Pancreas (tissue), 10 donors: ENCODE measurements at places on chromosomes 16 and 17.
A peak's percentile ranks its signal among the peaks of the same experiment; 100 is the strongest.

DNA sequence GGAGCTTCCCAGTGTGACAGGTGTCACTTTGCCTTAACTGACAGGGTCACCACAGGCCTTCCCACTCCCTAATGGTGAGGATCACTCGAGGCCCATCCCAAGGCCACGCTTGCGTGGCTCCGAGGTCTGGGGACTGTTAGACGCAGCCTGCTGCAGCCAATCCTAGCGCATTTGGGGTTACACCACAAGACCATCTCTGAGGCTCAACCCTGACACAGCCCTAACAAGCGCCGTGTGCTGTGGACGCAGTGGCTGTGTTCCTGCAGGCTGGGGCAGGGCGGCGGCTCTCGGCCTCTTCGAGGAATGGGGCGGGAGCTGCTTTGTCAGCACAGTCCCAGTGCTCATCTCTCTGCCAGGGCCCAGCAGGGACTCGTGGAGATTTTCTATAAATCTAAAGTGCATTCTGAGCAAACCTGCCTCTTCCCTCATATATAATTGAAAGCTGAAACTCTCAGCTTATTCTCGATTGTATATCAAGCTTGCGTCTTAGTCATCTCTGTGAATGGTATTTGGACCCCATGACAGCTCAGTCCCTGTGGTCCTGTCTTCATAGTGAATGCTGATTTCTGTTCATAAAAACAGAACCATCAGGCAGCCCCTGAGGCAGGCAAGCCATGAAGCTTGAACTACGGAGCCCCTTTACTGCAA lies 65.8 kb upstream of the CHMP6 start:
- DNase-seq: no peak

DNA sequence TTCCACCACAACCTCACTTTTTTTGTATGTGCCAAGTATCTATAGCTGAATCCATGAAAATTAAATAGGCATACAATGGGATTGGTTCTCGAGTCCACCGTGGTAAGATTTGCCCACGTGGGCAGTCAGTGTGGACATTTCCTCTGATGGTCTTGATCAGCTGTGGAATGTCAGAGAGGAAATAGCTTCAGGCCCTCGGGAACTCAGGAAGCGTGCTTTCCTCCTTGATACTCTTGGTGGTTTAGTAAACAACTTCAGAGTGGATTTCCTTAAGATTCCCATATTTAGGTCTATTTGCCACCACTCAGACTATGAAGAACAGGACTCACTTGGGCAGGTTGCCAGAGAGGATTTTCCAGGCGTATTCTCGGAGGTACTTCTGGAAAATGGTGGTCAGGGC lies 152.5 kb downstream of the VPS53 start:
- no peak for DNase-seq

DNA sequence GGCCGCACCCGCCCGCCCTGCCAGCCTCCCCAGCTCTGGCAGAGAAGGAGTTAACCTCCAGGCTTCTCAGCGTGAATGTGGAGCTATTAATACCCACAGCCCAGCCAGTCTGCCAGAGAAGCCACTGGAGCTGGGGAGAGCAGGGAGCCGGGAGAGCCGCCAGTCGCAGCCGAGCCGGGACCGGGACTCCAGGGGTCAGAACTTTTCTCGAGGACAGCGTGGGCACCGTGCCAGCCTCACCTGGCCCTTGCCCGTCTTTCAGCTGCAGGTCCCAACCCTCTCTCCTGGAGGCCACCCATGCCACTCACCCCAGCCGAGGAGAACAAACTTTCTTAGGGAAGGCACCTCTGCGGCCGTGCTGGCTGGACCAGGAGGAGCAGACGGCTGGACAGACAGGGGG lies 33.8 kb upstream of the SBK1 start:
- DNase-seq: no peak

DNA sequence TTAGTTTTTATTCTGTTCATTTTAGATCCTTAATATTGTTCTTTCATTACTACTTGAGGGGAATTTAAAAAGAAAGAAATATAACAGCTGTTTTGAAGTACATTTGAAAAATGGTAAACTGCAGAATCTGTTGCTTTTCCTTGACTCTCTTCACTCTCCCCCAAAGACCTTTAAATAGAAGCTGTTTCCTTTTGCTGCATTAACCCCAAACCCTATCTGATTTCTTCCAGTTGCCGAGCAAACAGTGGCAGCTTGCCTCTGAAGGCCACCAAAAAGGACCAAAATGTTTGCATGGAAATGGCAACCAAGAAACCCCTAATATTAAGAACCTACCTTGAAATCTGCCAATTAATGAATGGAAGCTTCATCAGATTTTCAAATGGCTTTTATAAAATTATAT lies 37.1 kb downstream of the PRKCA start:
- no peak for DNase-seq

DNA sequence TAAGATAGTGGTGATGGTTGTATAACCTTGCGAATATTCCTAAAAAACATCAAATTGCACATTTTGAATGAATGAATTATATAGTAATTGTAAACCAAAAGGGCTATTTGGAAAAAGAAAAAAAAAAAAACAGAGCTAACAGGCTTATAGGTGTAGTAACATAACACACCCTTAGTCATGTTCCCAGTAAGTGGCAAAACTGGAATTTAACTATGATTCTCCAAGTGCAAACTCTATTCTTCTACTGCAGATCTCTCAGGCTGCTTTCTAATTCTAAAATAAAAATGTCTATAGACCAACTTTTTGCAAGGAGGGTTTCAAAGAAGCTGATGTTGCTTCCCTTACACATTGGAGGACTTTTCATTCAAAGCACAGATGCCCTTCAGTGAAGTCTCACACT lies 293.2 kb upstream of the MON1B start:
- DNase-seq: no peak

DNA sequence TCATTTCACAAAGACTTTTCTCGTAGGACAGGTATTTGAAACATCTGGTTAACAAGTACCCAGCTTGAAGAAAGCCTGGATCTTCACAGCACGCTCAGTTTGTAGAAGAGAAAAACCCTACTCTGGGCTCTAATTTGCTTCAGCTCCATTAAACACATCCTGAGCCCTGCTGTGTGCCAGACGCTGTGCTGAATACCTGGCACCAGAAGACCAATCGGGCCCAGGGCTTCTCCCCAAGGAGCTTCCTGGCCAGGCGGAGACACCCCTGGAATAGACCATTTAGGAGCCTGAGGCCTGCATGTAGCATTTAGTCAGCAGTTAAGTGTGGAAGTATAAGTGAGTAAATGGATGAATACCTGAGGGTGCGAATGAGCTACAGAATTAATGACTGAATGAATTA lies 8.9 kb upstream of the ABAT start:
- DNase-seq: no peak

GRCh38 chr17:82593590-82594087 lies 54.6 kb downstream of the WDR45B start:
- no peak for DNase-seq

DNA sequence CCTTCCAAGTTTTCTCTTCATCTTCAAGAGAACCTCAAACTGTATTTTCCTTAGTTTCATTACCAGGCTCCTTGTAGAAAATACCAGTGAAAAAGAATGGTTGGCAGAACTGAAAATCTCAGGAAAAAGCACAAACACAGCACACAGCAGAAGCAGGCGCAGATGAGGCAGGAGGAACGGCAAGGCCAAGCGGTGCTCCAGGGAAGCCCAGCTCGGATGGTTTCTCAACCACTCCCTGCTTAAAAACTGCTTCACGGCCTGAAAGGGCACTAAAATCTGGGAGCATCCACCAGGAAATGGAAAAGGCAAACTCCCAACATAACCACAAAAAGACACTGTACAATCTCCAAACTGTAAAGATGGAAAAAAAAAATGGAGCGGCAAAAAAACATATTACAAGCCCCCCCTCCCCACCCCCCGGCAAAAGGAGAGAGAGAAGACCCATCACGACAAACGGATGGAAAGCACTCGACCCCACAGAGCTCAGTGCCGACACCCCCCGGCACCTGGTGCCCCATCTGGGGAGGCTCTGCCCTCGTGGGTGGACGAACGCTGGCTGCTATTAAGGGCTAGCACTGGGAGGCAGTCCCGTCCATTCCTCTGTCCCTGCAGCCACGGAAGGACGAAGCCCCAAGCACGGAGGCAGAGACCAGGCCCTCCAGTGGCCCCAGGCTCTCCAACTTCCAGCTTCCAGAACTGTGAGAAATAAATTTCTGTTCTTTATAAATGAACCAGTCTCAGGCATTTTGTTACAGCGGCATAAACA lies 127.5 kb downstream of the ZNF778 start:
- DNase-seq: no peak

DNA sequence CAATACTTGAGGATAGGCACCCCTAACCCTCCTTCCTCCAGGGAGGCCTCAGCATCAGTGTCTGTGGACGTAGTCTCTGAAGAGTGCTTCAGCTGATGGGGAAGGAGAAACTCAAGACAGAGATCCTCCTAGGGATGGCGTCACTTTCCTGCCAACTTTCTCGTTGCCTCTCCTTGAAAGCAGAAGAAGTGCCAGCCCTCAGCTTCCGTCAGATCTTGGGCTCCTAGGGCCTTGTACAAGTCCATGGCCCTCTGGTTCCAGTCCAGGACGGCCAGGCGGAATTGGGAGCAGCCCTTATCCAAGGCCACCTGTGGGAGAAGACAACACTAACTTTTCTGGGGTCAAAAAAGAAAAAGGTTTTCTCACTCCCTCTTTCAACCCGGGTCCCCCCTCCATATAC lies 1.3 kb downstream of the SAT2 start:
- DNase-seq: no peak

GRCh38 chr17:80474961-80475909 lies 1.2 kb downstream of the NPTX1 start:
- DNase-seq: no peak

DNA sequence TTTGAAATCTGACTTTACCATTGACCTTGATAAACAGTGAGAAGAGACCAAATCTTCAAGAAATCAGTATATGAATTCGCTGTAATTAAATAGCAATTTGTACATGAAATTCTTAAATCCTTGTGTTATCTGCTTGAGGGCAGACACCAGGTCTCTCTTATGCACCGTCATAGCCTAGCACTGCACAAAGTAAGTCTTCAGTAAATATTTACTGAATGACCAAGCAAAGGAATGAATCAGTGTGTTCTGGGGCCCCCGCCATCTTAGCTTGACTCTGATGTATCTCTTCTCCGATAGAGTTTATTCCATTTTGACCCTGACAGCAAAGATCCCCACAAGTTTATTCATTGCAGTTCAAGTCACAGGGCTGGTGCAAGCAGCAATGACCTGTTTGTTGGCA lies 328.0 kb downstream of the TMEM114 start:
- no peak for DNase-seq

- peak; percentile 76 for DNase-seq
Measured at GRCh38 chr17:81309859-81310839, 15.0 kb upstream of the SLC38A10 start.

DNA sequence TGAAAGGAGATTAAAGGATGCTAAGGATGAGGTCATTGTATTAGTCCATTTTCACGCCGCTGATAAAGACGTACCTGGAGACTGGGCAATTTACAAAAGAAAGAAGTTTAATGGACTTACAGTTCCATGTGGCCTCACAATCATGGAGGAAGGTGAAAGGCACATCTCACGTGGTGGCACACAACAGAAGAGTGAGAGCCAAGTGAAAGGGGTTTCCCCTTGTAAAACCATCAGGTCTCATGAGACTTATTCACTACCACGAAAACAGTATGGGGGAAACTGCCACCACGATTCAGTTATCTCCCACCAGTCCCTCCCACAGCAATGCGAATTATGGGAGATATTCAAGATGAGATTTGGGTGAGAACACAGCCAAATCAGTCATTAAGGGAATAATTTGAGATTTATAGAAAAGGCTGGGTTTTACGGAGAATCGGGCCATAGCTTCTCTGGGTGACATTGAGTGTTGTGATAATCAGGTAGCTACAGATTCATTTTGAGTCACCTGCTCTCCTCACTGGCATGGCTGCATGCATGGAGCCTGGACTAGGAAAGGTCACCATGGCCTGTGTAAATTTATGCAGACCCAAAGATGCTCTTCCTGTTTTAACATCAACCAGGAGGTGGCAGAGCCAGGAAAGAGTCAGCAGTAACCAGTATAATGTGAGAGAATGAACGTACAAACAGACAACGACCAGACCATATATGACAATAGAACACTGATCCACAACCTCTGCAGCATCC lies 40.5 kb upstream of the DYNLRB2 start:
- no peak for DNase-seq

DNA sequence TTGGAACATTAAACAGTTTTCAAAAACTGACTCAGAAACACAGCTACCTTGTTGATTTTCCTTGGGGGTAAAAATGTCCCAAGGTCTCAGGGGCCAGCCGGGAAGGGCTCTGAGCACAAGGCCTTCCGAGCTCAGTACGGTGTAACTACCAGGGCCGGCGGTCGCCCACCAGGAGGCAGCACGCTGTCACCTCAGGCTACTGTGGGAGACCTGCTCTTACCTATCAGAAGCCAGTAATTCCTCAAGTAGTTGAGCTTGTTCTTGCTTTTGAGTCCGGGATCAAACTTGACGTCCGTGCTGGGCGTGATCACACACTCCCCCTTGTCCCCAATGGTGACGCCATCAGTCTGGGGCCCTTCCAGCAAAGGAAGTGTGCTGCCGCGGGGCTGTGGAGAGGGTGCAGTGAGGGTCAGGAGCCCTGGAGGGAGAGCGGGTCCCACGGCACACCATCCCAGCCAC lies 43.4 kb upstream of the ICAM2 start:
- DNase-seq: peak; percentile 87

GRCh38 chr17:41982026-41982760 lies 15.6 kb downstream of the CNP start:
- no peak for DNase-seq

DNA sequence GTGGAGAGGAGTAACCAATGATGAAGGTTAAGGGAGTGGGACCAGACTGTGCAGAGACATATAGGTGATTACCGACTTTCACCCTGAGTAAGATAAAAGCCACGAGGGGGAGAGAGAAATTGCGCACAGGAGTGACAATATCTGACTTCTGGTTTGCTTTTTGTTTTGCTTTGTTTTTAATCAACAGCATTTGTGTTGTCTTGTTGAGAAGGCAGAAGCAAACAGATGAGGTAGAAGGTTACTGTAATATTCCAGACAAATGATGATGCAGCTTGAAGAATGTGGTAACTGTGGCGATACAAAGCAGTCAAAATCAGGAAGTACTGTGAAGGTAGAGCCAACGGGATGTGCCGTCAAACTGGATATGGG lies 7.5 kb downstream of the PELP1 start:
- no peak for DNase-seq

DNA sequence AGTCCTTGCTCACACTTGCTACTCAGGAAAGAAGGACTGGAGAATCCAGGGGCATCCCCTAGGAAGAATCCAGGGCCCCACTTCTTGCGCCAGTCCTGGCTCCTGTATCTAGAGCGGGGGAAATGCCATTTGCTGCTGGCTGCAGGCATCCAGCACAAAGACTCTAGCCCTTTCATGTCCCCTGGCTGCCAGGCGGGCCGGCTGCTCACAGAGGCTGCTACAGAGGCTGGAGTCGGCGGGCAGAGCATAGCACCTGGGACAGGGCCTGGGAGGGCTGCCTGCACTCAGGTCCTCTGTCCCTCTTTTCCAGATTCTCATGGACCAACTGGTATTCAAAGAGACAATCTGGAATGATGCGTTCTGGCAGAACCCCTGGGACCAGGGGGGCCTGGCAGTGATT lies 13.8 kb downstream of the SMIM5 start:
- no peak for DNase-seq

- DNase-seq: no peak
Measured at GRCh38 chr17:39236450-39236927, 10.7 kb upstream of the STAC2 start.

- DNase-seq: no peak
Measured at GRCh38 chr17:29069526-29070041, 26.6 kb downstream of the PIPOX start.
